ENCODE measurements at places on chromosomes 6 and 20.

DNA sequence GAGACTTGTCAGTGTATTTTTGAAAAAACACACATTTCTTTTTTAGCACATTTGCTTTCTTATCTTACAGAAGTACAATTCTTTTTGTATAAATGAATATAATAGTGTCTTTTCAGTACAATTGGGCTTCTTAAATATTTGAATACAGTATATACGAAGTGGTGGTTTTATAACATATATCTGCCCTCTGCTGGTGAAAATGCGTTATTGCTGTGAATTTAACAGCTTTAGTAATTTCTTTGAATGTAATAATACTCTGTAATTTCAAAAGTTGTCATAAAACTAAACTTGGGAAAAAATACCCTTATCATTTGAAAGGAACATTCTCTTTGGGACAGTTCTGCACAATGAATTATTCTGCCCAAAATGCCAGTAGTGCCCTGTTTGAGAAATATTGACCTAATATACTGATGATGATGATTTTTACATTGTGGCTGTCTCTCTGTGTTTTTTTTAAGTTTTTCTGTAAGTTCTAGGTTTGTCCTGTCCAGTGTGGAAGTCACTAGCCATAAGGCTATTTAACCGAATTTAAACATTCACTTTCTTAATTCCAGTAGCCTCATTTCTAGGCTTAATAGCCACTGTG lies 19.0 kb downstream of the SMAP1 start:
- DNase-seq, result peak; percentile 63

DNA sequence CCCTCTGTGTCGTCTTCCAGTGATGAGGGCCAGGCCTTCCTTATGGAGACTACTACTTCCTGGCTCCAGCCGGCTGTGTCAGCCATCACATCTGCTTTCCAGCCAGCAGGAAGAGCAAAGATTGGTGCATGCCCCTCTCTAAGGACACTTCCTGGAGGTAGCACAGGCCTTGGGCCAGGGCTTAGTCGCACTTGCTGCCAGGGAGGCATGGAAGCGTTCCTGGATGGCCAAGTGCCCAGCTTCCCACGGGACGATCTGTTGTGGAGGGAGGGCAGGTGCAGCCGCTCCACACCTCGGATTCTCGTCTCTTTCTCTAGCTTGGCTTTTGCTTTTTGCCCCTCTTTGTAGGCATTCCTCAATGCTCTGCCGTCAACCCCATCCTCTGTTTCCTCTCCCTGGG lies 11.9 kb downstream of the ERMARD start:
- no peak for DNase-seq

DNA sequence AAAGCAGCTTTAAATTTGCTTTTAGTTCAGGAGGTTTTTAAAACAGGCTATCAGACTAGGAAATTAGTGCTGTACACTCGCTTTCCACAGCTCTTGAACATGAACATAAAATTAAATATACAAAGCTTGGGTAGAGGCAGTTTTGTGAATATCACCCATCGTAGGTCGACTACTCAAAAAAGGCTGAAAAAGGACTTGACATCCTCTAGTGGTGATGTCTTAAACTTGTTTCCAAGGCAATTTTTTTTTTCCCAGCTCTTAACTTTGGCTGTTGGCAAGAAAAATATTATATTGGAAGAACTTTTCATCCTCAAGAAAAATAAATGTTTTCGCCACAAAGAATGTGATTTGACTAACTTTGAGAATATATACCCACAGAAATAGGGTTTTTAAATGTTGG lies 2.9 kb downstream of the MAP7 start:
- DNase-seq, result no peak

DNA sequence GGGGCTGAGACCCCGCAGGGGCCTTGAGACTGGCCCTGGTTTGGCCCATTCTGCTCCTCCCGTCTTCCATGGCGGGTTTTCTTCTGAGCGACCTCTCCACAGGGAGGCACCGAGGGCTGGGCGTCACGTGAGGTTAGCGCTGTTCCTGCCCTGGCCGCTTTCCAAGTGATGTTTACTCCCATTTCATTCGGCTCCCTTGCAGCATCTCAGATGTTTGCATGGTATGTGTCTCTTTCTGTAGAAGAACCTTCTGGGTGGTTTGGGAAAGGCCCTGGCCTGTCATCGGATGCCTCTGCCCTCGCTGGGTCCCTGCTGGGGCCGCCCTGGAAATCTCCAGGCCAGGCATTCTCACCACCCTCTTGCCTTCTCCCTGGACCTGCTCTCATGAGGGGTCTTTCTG lies 17.3 kb downstream of the RAMACL start:
- DNase-seq, result no peak

DNA sequence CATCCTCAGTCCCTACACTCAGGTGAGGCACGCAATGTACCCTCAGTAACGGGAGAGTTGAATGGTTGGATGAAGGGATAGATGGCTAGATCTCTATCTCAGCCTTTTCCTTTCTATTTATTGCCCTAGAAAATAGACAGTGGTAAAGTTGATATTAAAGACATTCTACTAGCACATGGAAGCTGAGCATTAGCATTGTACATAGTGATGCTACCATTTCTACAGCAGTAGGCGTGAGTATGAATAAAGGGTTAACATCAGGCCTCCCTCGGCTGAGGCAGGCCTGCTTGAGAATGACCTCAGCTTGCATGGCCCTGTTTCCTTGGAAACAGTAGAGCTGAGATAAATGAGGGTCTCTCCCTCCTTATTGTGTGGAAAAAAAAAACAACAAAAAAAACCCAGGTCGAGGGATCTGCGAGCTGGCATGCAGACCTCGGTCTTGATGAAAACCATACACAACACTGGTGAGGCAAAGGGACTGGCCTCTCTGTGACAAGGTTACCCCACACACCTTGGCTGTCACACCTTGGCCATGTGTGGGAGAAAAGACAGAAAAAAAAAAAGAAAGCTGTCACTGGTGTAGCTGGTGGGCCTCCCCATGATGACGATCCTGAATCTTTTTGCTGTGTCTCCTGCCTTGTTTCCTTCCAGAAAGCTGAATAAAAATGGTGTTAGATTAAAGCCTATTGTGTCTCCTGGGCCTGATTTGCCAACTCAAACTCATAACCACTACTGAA lies 160.0 kb downstream of the HACE1 start:
- no peak for DNase-seq

DNA sequence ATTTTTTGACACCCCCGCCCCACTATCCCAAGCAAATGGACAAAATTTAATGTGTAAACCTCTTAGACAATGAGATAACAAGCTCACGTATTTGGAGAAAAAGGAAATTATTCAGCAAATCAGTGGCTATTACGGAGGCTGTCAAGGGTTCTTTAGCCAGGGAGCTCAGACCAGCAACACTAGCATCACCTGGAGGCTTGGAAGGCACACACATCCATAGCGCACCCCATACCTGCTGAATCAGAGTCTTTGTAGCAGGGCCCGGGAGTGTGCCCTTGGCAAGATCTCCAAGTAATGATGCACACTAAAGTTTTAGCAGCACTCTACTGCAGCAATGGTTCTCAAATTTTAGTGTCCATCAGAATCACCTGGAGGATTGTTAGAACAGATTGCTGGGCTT lies 223.2 kb upstream of the BTBD3 start:
- no peak for DNase-seq

All from CD4-positive, alpha-beta T cell treated with Interleukin-2 at 100 ng/mL for 4 hours (primary cell).